ENCODE measurements at places on chromosomes 3 and 15.

- H3K4me3 ChIP-seq: no peak overlapping the region
- no peak overlapping the region for H3K27ac ChIP-seq
- no peaks in the 10 kb centered on the region for H3K36me3 ChIP-seq
- H3K4me1 ChIP-seq: no peaks in the 10 kb centered on the region
- no peaks in the 10 kb centered on the region for H3K27me3 ChIP-seq
These were observed 532.5 kb downstream of the NAALADL2 start for GRCh38 chr3:175391601-175392000.

- H3K4me3 ChIP-seq: no peak overlapping the region
- no peak overlapping the region for H3K27ac ChIP-seq
- no peaks in the 10 kb centered on the region for H3K36me3 ChIP-seq
- no peak for DNase-seq
These were observed 50.7 kb upstream of the FGF7 start for GRCh38 chr15:49372366-49372765.

DNA sequence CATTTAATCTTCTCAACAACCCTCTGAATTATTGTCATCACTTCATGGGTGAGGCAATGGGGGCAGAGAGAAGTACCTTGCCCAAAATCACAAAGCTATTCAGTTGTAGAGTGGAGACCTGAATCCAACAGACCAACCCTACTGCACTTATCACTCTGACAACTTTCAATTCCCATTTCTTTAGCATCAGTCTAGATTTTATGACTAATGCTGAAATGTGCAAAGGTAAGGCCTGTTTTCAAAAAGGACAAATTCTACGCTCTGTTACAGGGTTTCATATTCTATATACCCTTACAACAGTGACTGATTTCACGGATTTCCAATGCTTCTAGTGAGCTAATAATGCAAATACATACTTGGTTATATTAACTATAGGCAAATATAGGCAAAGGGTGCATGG, 286.0 kb downstream of the ADAMTS17 start:
- DNase-seq: no peak
- H3K27ac ChIP-seq: no peak overlapping the region
- no peak overlapping the region for H3K4me3 ChIP-seq
- no peaks in the 10 kb centered on the region for H3K4me1 ChIP-seq
- no peaks in the 10 kb centered on the region for H3K27me3 ChIP-seq

GRCh38 chr3:153835540-153835939, 285.6 kb upstream of the ARHGEF26 start:
- no peak for DNase-seq
- H3K36me3 ChIP-seq: no peaks in the 10 kb centered on the region
- H3K4me3 ChIP-seq: no peak overlapping the region
- H3K27ac ChIP-seq: no peak overlapping the region
- no peaks in the 10 kb centered on the region for H3K27me3 ChIP-seq
- H3K4me1 ChIP-seq: no peaks in the 10 kb centered on the region

DNA sequence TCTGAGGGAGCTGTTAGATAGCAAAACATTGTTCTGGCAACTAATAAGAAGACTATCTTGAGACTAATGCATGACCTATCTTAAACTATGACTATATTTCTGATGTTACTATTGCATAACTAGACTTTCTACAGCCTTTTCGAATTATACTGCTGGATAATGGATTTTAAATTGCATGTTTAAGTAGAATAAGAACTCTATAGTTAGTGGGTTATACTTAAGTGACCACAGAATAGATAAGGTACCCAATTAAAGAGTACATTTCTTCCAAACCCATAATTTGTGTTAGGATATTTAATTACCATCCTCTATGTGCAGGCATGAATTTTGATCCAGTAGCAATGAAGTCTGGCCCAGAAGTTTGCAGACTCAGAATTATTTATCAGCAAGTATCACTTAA, 44.6 kb upstream of the SPPL2A start:
- no peaks in the 10 kb centered on the region for H3K36me3 ChIP-seq
- no peak overlapping the region for H3K4me3 ChIP-seq
- DNase-seq: no peak
- no peaks in the 10 kb centered on the region for H3K27me3 ChIP-seq

GRCh38 chr15:69715210-69715609, 262.6 kb downstream of the RPLP1 start:
- H3K27me3 ChIP-seq: no peaks in the 10 kb centered on the region
- no peak overlapping the region for H3K27ac ChIP-seq
- no peaks in the 10 kb centered on the region for H3K36me3 ChIP-seq
- no peak overlapping the region for H3K4me3 ChIP-seq
- H3K4me1 ChIP-seq: peaks cover 20% of the 10 kb centered on the region

Data from common myeloid progenitor, CD34-positive (primary cell).